ENCODE measurements at places on chromosomes 5 and 9.

GRCh38 chr5:39518516-39518915 lies 93.7 kb upstream of the DAB2 start:
- peak; percentile 96 for DNase-seq

- DNase-seq: no peak
These were observed 90.2 kb downstream of the TMEM174 start for GRCh38 chr5:73263001-73263710.

GRCh38 chr5:68385936-68386335 lies 170.4 kb downstream of the PIK3R1 start:
- DNase-seq: no peak

- peak; percentile 86 for DNase-seq
These were observed 5.5 kb upstream of the ESM1 start for GRCh38 chr5:54990841-54991258.

- peak; percentile 34 for DNase-seq
These were observed at the start of gene RGS7BP for GRCh38 chr5:64505769-64506566. Gene RGS7BP, plus strand, starts transcription at chr5:64506015. Its CDS starts 610 bp downstream, at chr5:64506625.

DNA sequence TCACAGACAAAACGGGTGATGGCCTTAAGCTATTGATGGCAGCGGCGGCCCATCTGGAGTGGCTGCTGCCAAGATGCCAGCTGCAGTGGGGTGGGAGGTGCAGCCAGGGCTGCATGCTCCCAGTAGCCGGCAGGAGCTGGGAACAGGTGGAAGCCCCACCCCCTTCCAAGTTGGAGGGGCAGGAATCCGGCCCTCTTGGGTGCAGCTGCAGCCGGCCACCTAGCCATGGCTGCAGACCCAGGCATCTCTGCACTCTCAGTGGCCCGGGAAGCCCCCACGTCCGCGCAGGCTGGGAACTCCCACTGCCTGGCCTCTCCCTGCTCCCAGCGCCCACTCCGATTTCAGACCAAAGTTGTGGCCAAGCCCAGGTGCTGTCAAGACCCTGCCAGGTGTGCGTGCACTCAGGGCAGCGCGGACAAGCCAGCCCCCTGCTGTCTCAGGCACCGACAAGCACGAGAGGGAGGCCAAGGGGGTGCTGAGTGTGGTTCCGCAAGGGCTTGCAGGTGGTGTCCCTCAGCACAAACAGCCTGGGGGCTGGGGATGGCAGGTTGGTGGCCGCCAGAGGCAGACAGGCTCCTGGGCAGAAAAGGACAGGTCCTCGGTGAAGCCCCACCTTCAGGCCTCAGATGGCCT lies 115.1 kb upstream of the TSLP start:
- DNase-seq: no peak

GRCh38 chr5:172442592-172442991 lies 11.7 kb downstream of the SH3PXD2B start:
- peak; percentile 33 for DNase-seq

GRCh38 chr5:56361398-56361797 lies 128.3 kb upstream of the ANKRD55 start:
- DNase-seq: no peak

- DNase-seq: no peak
These were observed 141.4 kb upstream of the PIK3R1 start for GRCh38 chr5:68074048-68074632.

GRCh38 chr5:83095957-83096539 lies 18.7 kb downstream of the XRCC4 start:
- peak; percentile 88 for DNase-seq

GRCh38 chr9:117644932-117645636 lies 59.1 kb upstream of the TLR4 start:
- DNase-seq: no peak

Measured in fibroblast of skin of abdomen (primary cell).